Osteocyte (in vitro differentiated cells): ENCODE measurements at places on chromosomes 12 and 14. TPM values are rescaled to one million over a fixed set of nuclear protein-coding genes. Genes with fewer than 3 reads are reported as not detected.
A peak's percentile ranks its signal among the peaks of the same experiment; 100 is the strongest.

DNA sequence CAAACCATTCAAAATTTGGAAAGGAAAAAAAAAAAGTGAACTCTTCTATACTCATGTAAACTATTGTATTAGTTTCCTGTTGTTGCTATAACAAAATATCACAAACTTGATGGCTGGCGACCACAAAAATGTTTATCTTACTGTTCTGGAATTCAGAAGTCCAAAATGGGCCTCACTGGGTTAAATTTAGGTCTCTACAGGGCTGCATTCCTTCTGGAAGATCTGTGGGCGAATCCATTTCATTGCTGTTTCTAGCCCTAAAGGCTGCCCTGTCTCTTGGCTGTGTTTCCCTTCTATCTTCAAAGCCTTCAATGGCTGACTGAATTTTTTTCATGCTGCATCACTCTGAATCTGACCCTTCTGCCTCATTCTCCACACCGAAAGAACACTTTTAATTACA lies 105.1 kb upstream of the NAV3 start:
- peak overlapping the region; percentile 48 for H3K27ac ChIP-seq
- H3K27me3 ChIP-seq: no peaks in the 10 kb centered on the region
- H3K4me1 ChIP-seq: peaks cover 20% of the 10 kb centered on the region
- DNase-seq: no peak
- no peak overlapping the region for H3K4me3 ChIP-seq

The NPFF gene
- not detected in 2 replicates for total RNA-seq

The ALX1 gene
- 1.9 and 3.0 TPM in 2 replicates for total RNA-seq

DNA sequence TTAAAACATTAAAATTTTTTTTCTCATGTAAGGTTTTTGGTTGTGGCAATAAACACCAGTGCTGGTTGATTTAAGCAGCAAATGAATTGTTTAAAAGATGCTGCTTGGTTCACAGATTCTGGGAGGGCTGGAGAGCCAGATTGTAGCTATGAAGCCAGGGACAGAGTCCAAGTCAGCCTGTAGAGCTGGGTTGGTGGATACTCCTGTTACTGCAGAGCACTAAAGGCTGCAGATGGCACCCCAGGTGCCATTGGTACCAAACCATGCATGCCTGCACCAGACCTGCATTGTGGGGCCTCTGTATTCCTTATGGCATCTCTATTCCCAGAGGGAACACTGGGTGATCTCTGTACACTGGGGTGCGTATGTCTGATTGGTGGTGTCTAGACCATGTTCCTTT lies 113.3 kb downstream of the SNAPC1 start:
- H3K36me3 ChIP-seq: no peaks in the 10 kb centered on the region
- no peaks in the 10 kb centered on the region for H3K4me1 ChIP-seq
- H3K27ac ChIP-seq: no peak overlapping the region
- DNase-seq: no peak
- H3K27me3 ChIP-seq: peaks cover 56% of the 10 kb centered on the region

- no peak overlapping the region for H3K4me3 ChIP-seq
- no peaks in the 10 kb centered on the region for H3K36me3 ChIP-seq
- H3K27me3 ChIP-seq: no peaks in the 10 kb centered on the region
- DNase-seq: no peak
- no peaks in the 10 kb centered on the region for H3K4me1 ChIP-seq
Measured at GRCh38 chr12:103075848-103076247, 118.4 kb downstream of the ASCL1 start.

GRCh38 chr14:76953311-76953945 lies 75.1 kb downstream of the IRF2BPL start:
- H3K36me3 ChIP-seq: no peaks in the 10 kb centered on the region
- H3K27me3 ChIP-seq: no peaks in the 10 kb centered on the region
- peak; percentile 88 for DNase-seq
- peak overlapping the region; percentile 95 for H3K27ac ChIP-seq

The MGAT4C gene
- 0.46 and 0.65 TPM in 2 replicates for total RNA-seq

The SYNE2 gene
- 28.4 and 31.9 TPM in 2 replicates for total RNA-seq

DNA sequence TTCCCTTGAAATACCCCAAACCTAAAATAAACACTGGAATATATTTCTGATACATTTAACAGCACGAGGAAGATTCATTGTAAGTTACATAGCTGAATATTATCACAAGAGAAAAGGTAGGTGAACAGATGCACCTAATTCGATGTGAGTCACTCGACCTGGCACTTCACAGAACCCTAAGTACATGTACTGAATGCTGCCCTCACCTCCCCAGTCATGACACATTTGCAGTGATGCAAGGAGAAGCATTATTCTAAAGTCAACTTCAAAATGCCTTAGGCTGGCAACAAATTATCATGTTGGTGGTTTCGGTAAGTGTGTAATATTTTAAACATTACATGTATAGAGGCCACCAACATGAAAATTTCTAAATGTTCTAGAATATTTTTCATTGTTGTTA lies 35.2 kb upstream of the TMTC2 start:
- peaks cover 8% of the 10 kb centered on the region for H3K4me1 ChIP-seq
- DNase-seq: no peak
- H3K36me3 ChIP-seq: no peaks in the 10 kb centered on the region
- no peak overlapping the region for H3K27ac ChIP-seq

The ACRBP gene
- 0.73 and 1.0 TPM in 2 replicates for total RNA-seq

The SLC22A17 gene
- 36.4 and 42.7 TPM in 2 replicates for total RNA-seq

DNA sequence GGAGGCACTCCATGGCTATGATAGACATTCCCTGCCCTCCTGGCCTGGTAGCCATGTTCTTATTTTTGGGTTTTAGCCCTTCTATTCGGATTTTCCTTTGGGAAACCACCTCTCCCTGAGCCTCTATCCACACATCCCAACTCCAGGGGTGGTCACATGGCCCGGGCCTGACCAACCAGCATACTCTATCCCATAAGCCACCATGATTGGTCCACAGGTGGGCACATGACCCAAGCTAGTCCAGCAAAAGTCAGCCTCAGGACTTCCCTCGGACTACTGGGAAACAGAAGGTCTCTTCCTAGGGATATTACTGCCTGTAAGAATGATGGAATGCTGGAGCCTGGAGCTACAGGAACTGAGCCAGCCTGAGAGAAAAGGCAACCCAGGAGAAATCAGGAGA lies 12.5 kb downstream of the PRIMA1 start:
- H3K27ac ChIP-seq: no peak overlapping the region
- H3K4me1 ChIP-seq: no peaks in the 10 kb centered on the region
- no peak overlapping the region for H3K4me3 ChIP-seq

The RTL1 gene
- total RNA-seq: not detected in 2 replicates

DNA sequence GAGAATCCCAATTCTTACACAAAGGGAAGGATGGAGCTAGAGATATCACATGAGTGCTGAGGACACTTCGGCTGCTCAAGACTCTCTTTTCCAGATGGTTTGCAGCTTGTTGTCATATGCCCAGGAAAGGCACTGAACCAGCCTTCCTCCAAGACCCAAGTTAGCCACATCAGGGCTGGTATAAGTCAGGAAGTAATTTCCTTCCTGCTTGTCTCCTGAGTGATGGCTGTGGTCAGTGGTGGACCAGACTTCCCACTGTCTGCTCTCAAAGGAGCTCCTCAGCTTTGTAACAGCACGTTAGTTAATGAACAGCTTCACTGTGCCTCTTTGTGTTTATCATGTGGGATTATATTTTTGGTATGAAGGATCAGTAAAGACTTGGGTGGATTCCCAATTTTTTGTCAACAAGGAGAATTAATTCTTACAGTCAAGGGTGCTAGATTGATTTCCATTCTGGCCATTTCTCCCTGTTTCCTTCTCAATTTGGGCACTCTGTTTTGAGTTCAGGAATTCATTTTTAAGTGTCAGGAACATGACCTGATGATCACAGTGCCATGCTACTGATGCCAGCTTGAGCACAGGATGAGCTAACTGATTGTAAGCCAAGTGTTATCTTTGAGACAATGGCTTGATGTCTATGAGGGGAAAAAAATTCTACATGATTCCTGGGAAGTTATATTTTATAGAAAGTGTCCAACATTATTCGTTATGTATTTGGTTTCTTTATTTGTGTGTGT lies 145.8 kb downstream of the GCH1 start:
- peaks cover 3% of the 10 kb centered on the region for H3K4me1 ChIP-seq
- no peak for DNase-seq
- no peak overlapping the region for H3K27ac ChIP-seq

The CYP27B1 gene
- total RNA-seq: 1.7 and 2.3 TPM in 2 replicates

The CCDC175 gene
- total RNA-seq: not detected in 2 replicates

The HCAR3 gene
- total RNA-seq: not detected in 2 replicates

The SPIC gene
- total RNA-seq: not detected in 2 replicates

- no peak within 1 kb of the TSS for H3K27ac ChIP-seq
- H3K4me1 ChIP-seq: peaks cover 37% of the 10 kb centered on the region
- H3K27me3 ChIP-seq: no peaks in the 10 kb centered on the region
- H3K36me3 ChIP-seq: no peaks in the 10 kb centered on the region
Measured at GRCh38 chr14:95319312-95320077, at the start of gene CLMN. Gene CLMN (minus strand): TSS chr14:95319908. CDS start chr14:95319792, 116 bp downstream.

- no peaks in the 10 kb centered on the region for H3K36me3 ChIP-seq
- peaks cover 4% of the 10 kb centered on the region for H3K27me3 ChIP-seq
- H3K4me1 ChIP-seq: no peaks in the 10 kb centered on the region
- DNase-seq: no peak
- H3K27ac ChIP-seq: no peak overlapping the region
Measured at GRCh38 chr14:24708684-24709083, 74.7 kb upstream of the GZMB start.

DNA sequence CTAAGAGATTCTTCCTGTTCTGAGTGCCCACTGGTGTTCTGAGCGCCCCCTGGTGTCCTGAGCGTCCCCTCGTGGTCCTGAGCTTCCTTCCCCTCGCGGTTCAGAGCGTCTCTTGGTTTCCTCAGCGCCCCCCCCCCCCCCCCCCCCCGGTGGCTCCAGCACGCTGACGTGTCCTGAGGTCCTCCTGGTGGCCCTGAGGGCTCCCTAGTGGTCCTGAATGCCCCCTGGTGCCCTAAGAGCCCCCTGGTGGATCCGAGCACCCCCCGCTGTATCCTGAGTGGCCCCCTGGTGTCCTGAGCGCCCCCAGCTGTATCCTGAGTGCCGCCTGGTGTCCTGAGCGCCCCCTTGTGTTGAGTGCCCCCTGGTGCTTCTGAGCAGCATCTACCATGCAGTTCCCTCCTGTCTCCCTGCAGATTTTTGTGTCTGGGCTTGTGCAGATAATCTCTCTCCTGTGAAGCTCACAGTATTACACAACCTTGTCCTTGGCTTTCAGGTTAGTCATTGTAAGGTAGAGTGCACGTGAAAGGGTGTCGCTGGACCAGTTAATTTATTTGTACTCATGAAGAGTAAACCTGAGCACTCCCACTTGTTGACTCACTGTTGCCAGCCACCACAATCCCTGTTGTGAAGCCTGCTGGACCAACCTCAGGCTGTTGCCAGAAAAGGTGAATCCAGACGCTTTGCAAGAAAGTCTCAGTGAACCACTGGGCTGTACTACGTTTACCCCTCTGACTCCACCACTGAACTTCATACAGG lies 1168.4 kb downstream of the TMEM121 start:
- H3K36me3 ChIP-seq: no peaks in the 10 kb centered on the region
- H3K4me1 ChIP-seq: no peaks in the 10 kb centered on the region
- H3K4me3 ChIP-seq: no peak overlapping the region
- H3K27ac ChIP-seq: no peak overlapping the region

The SLC10A1 gene
- not detected in 2 replicates for total RNA-seq

The TAS2R46 gene
- 1.3 and 1.5 TPM in 2 replicates for total RNA-seq

The SMCO2 gene
- total RNA-seq: not detected in 2 replicates

The SDS gene
- total RNA-seq: not detected in 2 replicates

The NRL gene
- 1.2 and 1.9 TPM in 2 replicates for total RNA-seq

- H3K27me3 ChIP-seq: no peaks in the 10 kb centered on the region
- DNase-seq: no peak
- H3K4me3 ChIP-seq: no peak overlapping the region
- peaks cover 9% of the 10 kb centered on the region for H3K4me1 ChIP-seq
- no peak overlapping the region for H3K27ac ChIP-seq
Measured at GRCh38 chr12:84698576-84699333, 213.8 kb downstream of the SLC6A15 start.

GRCh38 chr14:30551460-30551859 lies 7.5 kb upstream of the G2E3 start:
- H3K4me3 ChIP-seq: no peak overlapping the region
- no peak overlapping the region for H3K27ac ChIP-seq
- H3K4me1 ChIP-seq: peaks cover 10% of the 10 kb centered on the region
- peaks cover 23% of the 10 kb centered on the region for H3K27me3 ChIP-seq

DNA sequence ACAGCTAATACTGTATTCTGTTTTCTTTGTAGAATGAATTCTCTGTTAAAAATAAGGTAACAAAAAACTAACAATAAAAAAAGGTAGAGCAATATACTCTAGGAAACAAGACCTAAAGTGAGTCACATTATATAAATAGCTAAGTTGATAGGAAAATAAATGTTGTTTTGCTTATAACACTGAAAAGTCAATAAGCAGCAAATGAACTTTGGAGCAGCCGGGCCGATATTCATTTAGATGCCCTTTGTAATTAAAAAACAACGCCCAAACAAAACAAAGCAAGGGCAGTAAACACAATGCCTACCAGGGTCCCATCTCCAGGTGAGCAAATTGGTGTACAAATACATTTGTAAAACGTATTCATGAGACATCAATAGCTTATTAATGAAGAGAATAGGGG lies 227.6 kb upstream of the FOXN3 start:
- DNase-seq: no peak
- H3K4me1 ChIP-seq: no peaks in the 10 kb centered on the region
- H3K4me3 ChIP-seq: no peak overlapping the region
- H3K27me3 ChIP-seq: no peaks in the 10 kb centered on the region

- no peaks in the 10 kb centered on the region for H3K27me3 ChIP-seq
- no peaks in the 10 kb centered on the region for H3K36me3 ChIP-seq
- no peak for DNase-seq
- H3K27ac ChIP-seq: peak overlapping the region; percentile 90
- peaks cover 39% of the 10 kb centered on the region for H3K4me1 ChIP-seq
- no peak overlapping the region for H3K4me3 ChIP-seq
Measured at GRCh38 chr14:75711105-75711795, 50.2 kb downstream of the TTLL5 start.
